ENCODE measurements at places on chromosomes 1 and 21.

GRCh38 chr1:80646053-80646452, 1154.7 kb upstream of the ADGRL2 start:
- DNase-seq, result no peak

GRCh38 chr21:38321568-38321967, 64.8 kb downstream of the KCNJ15 start:
- DNase-seq, result no peak

- peak; percentile 21 for DNase-seq
Observed at GRCh38 chr1:179599623-179600249, 8.1 kb downstream of the TDRD5 start.

- no peak for DNase-seq
Observed at GRCh38 chr1:24754229-24754628, 9.0 kb downstream of the CLIC4 start.

DNA sequence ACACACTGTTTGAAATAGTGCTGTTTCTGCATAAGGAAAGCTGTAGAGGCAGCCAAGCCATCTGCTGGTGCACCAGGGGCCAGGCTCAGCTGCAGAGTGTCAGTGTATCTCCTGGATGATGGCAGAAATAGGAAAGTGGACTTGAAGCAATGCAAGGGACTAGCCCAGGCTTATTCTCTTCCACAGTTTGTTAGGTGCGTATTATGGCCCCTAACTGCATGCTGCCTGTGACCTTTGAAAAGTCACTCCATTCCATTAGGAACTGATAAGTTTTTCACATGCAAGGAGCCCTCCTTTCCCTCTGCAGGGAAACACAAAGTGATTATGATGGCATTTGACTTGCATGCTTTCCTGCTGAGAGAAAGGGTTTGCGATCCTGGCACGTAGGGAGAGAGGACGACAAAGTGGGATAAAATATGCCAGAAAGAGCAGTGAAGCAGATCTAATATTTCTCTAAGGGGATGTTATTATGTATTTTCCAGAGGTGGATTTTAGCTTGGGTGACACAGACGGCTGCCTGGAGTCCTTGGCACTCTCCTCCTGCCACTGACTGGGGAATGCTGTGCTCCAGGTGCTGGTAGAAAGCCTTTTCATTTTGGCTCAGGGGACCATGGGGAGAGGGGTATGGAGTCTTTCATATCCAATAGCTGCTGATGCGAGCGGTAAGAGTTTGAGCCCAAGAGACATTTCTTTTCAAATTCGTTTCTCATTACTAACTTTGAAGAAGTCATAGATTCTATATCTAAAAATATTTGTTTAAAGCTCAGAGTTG, 402.1 kb upstream of the B3GALT2 start:
- DNase-seq, result no peak

GRCh38 chr1:65538086-65538485, 117.6 kb downstream of the LEPR start:
- no peak for DNase-seq

GRCh38 chr1:165075725-165076370, 280.7 kb downstream of the LMX1A start:
- DNase-seq, result peak; percentile 33

GRCh38 chr1:99229122-99229521, 35.2 kb upstream of the PLPPR4 start:
- DNase-seq, result no peak

DNA sequence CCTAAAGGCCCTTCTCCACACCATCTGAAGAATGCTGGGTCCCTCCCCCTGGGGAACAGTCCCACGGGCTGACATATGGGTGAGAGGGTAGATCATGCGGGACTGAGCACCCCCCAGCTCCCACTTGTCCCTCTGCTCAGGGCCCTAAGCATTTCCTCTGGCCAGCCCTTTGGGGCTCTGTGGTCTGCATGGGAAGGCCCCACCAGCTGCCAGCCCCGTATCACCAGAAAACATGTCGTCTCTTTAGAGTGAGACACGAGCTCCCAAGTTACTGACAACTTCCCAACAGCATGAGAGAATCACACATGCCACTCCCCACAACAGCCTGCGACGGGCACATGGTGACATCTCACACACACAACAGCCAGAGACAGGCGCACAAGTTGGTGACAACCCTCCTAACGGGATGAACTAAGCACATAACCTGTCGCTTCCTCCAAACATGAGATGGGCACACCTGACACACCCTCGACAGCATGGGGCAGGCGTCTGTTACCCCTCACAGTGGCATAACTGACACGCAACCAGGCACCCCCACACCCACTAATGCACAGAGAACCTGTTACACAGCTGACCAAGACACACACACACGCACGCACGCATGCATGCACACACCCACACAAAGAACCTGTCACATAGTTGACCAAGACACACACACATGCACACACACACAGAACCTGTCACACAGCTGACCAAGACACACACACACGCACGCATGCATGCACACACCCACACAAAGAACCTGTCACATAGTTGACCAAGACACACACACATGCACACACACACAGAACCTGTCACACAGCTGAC, 41.2 kb downstream of the AHDC1 start:
- DNase-seq, result peak; percentile 17

GRCh38 chr1:165661703-165662102, 30.7 kb downstream of the MGST3 start:
- no peak for DNase-seq

- DNase-seq, result no peak
Observed at GRCh38 chr1:175137369-175137768, 55.2 kb downstream of the KIAA0040 start.

- peak; percentile 61 for DNase-seq
Observed at GRCh38 chr1:6212193-6212959, 6.5 kb downstream of the RNF207 start.

- DNase-seq, result peak; percentile 62
Observed at GRCh38 chr1:156490401-156491032, 10.1 kb downstream of the MEF2D start.

DNA sequence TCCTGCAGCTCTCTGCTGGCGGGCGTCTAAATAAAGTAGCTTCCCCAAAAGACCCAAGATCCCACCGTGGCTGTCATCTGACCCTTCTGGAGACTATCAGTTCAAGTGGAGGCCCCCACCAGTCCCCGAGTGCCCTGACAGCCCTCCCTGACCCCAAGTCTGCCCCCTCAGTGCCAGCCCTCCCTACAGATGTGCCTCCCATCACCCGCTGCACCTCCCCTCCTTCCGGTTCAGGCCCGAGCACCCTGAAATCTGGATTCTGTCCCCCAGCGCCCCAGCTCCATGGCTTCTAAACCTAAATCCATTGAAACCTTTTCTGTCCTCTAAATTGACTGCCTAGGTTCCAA, 595 bp downstream of the IL10RB start:
- DNase-seq, result peak; percentile 77

- DNase-seq, result no peak
Observed at GRCh38 chr1:189274267-189274666, 1203.4 kb downstream of the BRINP3 start.

DNA sequence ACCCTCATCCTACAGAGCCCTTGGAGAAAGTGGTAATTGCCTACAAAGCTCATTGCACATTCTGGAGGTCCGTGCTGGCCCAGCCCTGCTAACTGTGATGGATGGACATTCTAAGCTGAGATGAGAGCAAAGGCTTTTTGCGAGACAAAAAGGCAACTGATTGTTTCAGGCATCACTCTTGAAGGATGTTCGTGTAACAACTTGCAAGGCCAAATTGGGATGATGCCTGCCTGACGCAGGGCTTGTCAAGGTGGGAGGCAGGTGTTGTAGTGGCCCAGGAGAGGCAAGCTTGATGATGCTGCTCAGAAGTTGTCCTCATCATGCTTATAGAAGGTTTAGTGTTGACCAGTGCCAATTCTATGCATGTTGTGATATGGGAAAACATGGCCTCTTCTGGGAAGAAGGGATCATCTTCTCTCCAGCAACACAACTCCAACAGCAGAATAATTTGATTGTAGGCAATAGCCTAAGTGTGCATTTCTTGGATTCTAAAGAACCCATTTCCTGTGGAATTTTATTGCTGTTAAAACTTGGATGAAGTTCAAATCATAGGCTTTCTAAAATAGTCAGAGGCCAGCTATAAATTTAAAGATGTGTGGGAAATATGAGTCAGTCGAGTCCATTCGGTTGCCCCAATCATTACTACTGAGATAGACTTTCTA, 102.5 kb upstream of the COA6 start:
- DNase-seq, result peak; percentile 8

Measured in GM12865 (cell line).